Karpas-422 (cell line): ENCODE measurements at places on chromosomes 16 and 17.

- DNase-seq: no peak
- peak overlapping the region; percentile 20; the same call in 1 of the 2 replicates for H3K4me3 ChIP-seq
- H3K27me3 ChIP-seq: no peaks in the 10 kb centered on the region
- peaks cover 54% of the 10 kb centered on the region for H3K4me1 ChIP-seq
- no peaks in the 10 kb centered on the region for H3K36me3 ChIP-seq
- peak overlapping the region; percentile 10; the same call in 1 of the 2 replicates for H3K27ac ChIP-seq
These were observed 32.5 kb downstream of the UBE2O start for GRCh38 chr17:76420356-76421043.

GRCh38 chr17:1035546-1036170, 38.7 kb downstream of the TIMM22 start:
- H3K36me3 ChIP-seq: 0 out of 2 replicates have a peak, but pooled peaks cover 9% of the 10 kb centered on the region
- no peaks in the 10 kb centered on the region for H3K4me1 ChIP-seq
- no peak for DNase-seq
- no peak overlapping the region for H3K27ac ChIP-seq
- H3K27me3 ChIP-seq: no peaks in the 10 kb centered on the region

DNA sequence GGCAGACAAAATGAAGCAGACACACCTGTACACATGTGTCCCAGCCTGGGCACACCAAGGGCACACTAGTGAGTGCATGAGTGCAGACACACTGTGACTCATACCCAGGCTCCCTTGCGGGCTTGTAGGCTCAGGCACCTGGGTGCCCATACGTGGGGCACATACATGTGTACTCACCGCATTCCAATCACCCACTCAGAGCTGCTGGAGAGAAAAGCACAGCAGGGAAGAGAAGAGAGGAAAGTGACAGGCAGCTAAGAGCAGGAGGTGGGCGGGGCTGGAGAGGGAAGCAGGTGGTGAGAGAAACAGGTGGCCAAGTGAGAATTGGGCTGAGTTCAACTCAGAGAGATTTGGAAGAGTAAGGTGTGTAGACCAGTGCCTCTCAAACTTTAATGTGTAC, 54.0 kb downstream of the TMEM132E start:
- H3K4me1 ChIP-seq: no peaks in the 10 kb centered on the region; the same call in 1 of the 2 replicates
- no peaks in the 10 kb centered on the region for H3K27me3 ChIP-seq
- no peak overlapping the region for H3K27ac ChIP-seq
- no peaks in the 10 kb centered on the region for H3K36me3 ChIP-seq
- no peak overlapping the region for H3K4me3 ChIP-seq

DNA sequence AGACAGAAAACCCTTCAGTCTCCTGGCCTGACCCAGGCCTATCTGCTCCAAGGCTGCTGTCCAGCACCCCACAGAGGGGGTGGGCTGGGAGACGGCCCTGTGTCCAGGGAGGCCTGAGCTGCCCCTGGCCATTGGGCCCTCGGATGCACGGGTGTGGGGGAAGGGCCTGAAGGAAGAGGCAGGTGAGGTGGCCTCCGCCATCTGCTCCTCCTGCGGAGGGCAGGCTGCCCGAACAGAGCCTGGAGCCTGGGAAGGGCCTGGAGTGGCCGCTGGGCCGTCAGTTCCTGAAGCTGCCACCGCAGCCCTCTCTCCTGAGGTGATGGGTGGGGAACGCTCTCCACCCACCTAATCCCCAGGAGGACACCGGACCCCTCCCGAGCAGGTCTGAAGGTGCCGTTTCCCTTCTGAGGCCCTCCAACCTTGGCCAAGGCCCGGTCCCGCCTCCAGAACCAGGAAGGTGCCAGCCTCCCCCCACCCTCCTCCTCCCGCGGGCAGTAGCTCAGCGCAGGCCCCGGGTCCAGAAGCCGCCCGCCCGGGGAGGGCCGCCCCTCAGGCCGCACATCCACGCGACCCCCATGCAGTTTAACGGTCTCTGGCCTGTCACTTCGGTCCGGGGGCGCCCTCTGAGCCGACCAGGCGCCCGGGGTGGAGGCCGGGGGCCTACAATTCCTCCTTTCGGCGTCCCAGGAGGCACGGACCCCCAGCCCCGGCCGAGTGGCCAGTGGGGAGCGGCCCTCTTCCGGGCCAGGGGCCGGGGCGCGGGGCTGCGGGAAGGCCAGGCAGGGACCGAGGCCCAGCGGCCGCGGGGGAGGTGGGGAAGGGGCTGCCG, 835 bp downstream of the FBXL16 start:
- no peaks in the 10 kb centered on the region for H3K27me3 ChIP-seq
- H3K27ac ChIP-seq: no peak overlapping the region
- no peak for DNase-seq
- H3K36me3 ChIP-seq: no peaks in the 10 kb centered on the region
- H3K4me1 ChIP-seq: peaks cover 3% of the 10 kb centered on the region

DNA sequence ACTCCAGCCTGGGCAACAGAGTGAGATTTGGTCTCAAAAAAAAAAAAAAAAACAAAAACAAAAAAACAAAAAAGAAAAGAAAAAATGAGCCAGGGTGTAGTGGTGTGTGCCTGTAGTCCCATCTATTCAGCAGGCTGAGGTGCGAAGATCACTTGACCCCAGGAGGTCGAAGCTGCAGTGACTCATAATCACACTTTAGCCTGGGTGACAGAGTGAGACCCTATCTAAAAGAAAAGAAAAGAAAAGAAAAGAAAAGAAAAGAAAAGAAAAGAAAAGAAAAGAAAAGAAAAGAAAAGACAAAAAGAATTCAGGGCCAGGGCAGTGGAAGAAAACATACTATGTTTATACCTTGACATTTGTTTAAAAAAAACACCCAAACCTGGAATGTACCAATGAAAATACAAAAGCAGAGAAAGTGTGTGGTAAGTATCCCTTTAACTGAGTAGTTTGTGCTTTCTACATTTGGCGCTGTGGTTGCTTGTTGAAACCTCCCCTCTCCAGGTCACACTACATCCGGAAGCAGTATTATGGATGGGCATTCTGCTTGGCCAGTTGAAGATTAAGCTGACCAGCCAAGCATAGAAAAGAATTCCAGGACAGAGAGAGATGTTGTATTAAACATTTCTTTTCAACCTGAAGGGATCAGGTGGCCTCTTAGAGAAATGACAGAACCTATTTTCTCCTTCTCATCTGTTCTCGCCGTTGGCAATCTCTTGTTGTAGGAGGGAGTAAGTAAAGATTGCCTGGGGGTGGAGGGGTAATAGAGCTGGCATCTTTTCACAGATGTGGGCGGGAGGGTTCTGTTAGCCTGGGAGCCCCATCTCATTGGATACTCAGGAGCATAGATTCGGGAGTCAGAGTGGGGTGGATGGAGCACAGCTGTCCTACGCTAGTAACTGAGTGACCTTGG, 12.1 kb upstream of the PRKCB start:
- H3K27ac ChIP-seq: no peak overlapping the region
- H3K27me3 ChIP-seq: no peaks in the 10 kb centered on the region
- no peak for DNase-seq
- H3K36me3 ChIP-seq: no peaks in the 10 kb centered on the region
- no peak overlapping the region for H3K4me3 ChIP-seq

- peaks cover 52% of the 10 kb centered on the region for H3K4me1 ChIP-seq
- H3K4me3 ChIP-seq: no peak overlapping the region
- H3K36me3 ChIP-seq: no peaks in the 10 kb centered on the region
- peak overlapping the region; percentile 91 for H3K27ac ChIP-seq
- no peaks in the 10 kb centered on the region for H3K27me3 ChIP-seq
These were observed 7.2 kb upstream of the AGRP start for GRCh38 chr16:67490335-67491096.

DNA sequence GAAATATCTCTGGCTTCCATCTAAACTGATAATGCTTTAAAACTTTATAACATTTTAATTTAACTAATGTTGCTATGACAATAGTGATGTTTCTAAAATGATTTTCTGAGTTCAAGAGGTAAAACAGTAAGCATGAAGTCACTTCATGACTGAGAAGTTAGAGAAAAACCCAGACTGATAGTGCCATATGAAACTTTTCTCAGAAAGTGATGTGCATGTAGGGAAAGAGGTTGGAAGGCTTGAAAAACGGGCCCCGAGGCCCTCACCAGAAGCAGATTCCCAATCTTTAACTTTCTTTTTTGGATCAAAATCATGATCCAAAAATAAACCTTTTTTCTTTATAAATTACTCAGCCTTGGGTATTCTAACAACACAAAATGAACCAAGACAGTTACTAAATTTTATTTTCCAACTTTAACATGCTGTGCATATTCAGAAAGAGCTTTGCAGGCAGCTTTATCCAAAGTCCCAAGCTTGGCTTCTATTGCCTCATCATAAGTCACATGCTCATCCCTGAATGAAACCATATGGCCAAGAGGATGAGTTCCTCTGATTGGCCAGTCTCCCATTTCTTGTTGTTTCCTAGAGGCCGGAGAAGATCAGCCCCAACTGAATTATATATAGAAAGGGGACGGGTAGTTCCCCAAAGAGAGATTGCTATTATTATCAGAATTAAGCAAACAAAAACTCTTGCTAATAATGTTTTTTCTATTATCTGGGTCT, 357.6 kb upstream of the SALL1 start:
- no peak overlapping the region for H3K4me3 ChIP-seq
- no peak overlapping the region for H3K27ac ChIP-seq
- H3K4me1 ChIP-seq: no peaks in the 10 kb centered on the region
- no peak for DNase-seq

DNA sequence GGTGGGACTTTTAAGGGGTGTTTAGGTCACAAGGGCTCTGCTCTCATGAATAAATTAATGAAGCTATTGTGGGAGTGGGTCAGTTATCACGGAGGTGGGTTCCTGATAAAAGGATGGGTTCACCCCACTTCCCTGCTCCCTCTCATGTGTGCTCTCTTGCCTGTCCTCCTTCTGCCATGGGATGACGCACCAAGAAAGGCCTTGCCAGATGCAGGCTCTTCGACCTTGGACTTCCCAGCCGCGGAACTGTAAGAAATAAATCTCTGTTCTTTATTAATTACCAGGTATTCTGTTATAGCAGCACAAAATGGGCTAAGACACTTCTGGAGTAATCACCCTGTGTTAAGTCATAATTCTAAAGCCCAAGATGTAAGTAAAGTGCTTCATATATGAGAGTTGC, 141.5 kb downstream of the ASIC2 start:
- no peak overlapping the region for H3K27ac ChIP-seq
- no peaks in the 10 kb centered on the region for H3K36me3 ChIP-seq
- no peak for DNase-seq
- no peak overlapping the region for H3K4me3 ChIP-seq
- H3K4me1 ChIP-seq: no peaks in the 10 kb centered on the region
- no peaks in the 10 kb centered on the region for H3K27me3 ChIP-seq

- peak overlapping the region; percentile 81 for H3K4me3 ChIP-seq
- DNase-seq: peak; percentile 84
- no peaks in the 10 kb centered on the region for H3K36me3 ChIP-seq
- H3K4me1 ChIP-seq: peaks cover 25% of the 10 kb centered on the region
These were observed 722 bp upstream of the SLC38A10 start for GRCh38 chr17:81295676-81296381.

DNA sequence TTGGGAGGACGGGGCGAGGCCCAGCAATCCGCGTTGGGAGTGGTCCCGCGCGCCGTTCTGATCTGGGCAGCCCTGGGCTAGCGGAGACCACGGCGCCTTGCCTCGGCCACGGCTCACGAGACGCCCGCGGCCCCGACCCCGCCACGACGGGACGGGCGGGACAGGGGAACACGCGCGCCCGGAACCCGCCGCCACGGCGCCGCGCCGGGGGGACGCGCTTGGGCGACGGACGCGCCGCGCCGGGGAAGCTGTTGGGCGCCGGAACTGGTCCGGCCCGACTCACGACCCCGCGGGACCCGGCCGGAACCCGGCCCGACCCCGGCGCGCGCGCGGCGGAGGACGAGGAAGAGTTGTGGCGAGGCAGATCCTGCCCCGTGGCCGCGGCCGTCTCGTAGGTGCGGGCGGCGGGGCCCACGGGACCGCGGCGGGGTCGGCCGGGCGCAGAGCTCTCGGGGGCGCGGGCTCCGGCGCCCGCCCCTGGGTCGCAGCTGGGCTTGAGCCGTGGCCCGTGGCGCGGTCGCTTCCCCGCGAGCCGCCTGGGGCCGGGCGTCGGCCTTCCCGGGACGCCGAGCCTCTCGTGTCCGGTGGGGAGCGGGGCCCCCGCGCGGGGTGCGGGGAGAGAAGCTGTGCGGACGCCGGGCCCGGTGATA, at the start of gene ACSF3:
Gene ACSF3, plus strand, starts transcription at position 251 of the 650 bp plus-strand sequence. CDS start 6,830 bp downstream, outside the sequence.
- peak within 1 kb of the TSS; percentile 51; the same call in 1 of the 2 replicates for H3K27ac ChIP-seq
- no peaks in the 10 kb centered on the region; the same call in 1 of the 2 replicates for H3K36me3 ChIP-seq
- peaks cover 43% of the 10 kb centered on the region for H3K4me1 ChIP-seq

DNA sequence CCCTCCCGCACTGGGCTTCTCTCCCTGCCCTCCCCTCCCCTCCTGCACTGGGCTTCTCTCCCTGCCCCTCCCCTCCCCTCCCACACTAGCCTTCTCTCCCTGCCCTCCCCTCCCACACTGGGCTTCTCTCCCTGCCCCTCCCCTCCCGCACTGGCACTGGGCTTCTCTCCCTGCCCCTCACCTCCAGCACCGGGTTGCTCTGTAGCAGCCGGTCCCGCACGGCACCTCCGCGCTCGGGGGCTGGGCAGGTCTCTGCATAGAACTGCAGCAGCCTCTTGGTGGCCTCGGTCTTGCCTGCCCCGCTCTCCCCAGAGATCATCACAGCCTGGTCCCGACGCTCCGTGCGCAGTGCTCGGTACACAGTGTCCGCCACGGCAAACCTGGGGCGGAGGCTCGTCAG, 9.8 kb downstream of the MYO1C start:
- H3K4me3 ChIP-seq: no peak overlapping the region
- no peak overlapping the region for H3K27ac ChIP-seq

GRCh38 chr16:2756288-2757015, 4.0 kb downstream of the SRRM2 start:
- no peaks in the 10 kb centered on the region for H3K27me3 ChIP-seq
- peaks cover 79% of the 10 kb centered on the region for H3K36me3 ChIP-seq
- no peak for DNase-seq
- H3K4me1 ChIP-seq: peaks cover 23% of the 10 kb centered on the region
- no peak overlapping the region for H3K27ac ChIP-seq

GRCh38 chr17:57092171-57092570, 7.1 kb downstream of the AKAP1 start:
- H3K36me3 ChIP-seq: no peaks in the 10 kb centered on the region
- H3K27ac ChIP-seq: no peak overlapping the region
- H3K4me3 ChIP-seq: no peak overlapping the region
- H3K27me3 ChIP-seq: no peaks in the 10 kb centered on the region
- no peak for DNase-seq

GRCh38 chr17:50192618-50193291, 8.7 kb downstream of the COL1A1 start:
- H3K27me3 ChIP-seq: no peaks in the 10 kb centered on the region
- no peaks in the 10 kb centered on the region for H3K4me1 ChIP-seq
- no peak overlapping the region for H3K27ac ChIP-seq
- H3K4me3 ChIP-seq: no peak overlapping the region
- DNase-seq: no peak
- H3K36me3 ChIP-seq: no peaks in the 10 kb centered on the region

GRCh38 chr16:24829153-24829552, 16.6 kb upstream of the SLC5A11 start:
- H3K27me3 ChIP-seq: no peaks in the 10 kb centered on the region
- no peak overlapping the region for H3K4me3 ChIP-seq
- H3K36me3 ChIP-seq: peaks cover 19% of the 10 kb centered on the region
- H3K4me1 ChIP-seq: no peaks in the 10 kb centered on the region
- H3K27ac ChIP-seq: no peak overlapping the region
